ENCODE measurements at places on chromosomes 11 and 22.

DNA sequence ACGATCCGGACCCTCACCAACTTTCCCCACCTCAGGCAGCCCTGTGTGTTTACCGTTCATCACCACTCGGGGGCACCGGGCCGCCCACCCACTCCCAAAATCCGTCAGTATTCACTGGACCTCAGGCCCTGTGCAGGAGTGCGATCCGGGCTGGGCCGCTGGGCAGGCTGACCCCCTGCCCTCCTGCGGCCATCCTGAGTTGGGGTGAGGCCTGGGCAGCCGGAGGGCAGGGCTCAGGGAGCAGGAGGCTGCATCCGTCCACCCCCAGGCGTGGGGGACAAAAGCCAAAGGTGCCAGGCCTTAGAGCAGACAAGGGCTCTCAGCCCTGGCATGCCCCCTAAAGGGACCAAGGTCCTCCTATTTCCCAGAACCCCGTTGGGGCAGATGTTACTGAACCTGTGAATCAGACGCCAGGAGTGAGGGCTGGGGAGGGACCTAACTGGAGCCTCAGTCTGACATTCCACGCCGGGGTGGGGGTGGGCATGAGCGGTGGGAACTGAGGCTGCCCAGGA is 16.8 kb upstream of the TMEM191C start:
- no peak for DNase-seq

- DNase-seq, result no peak
Measured at GRCh38 chr11:119356349-119357031, 10.0 kb upstream of the MFRP start.

DNA sequence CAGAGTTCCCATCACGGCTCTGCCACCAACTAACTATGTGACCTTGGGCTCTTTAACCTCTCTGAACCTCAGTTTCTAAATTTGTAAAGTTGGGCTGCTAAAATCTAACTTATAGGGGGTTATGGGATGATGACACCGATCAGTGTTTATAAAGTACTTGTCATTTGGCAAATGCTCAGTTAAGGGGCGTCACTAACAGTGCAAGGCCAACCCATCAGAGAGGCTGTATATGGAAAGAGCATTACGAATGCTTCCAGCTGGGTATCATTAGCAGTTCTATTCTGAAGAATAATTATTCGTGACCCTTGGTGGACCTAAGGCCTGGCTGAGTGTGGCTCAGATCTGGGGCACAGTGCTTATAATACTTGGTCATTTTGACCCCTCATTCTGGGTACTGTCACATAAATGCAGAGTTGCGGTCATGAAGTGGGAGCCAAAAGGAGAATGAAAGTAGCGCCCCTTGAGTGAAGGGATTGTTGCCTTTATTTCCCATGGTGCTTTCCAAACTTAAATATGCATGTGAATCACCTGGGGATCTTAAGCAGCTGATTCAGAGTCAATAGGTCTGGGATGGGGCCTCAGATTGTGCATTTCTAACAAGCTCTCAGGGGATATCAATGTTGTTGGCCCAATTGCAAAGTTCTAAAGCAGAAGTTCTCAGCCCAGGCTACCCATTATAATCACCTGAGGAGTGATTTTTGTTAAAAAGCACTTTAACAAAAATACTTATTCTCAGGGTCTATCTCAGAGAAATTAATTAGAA is 115.8 kb downstream of the CSNK2A3 start:
- DNase-seq, result no peak

DNA sequence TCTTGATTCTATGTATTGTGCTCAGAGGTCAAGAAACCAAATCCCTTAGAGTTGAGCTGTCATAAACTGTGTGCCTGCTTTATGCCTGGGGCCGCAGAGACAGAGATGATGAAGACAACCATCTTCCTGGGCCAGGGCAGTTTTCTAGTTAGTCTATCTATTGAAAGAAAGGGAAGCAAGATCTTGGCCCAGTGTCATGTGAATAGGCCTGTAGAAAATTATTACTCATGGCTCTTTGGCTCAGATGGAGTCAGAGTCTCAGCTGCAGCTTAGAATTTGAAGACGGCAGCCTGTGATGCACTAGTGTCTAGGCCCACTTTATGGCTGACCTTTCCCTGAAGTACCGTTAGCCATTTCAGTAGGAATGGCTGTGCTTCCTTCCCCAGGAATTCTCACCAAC is 112.0 kb downstream of the DBX1 start:
- no peak for DNase-seq

- no peak for DNase-seq
Measured at GRCh38 chr22:26476705-26477340, 6.8 kb downstream of the HPS4 start.

DNA sequence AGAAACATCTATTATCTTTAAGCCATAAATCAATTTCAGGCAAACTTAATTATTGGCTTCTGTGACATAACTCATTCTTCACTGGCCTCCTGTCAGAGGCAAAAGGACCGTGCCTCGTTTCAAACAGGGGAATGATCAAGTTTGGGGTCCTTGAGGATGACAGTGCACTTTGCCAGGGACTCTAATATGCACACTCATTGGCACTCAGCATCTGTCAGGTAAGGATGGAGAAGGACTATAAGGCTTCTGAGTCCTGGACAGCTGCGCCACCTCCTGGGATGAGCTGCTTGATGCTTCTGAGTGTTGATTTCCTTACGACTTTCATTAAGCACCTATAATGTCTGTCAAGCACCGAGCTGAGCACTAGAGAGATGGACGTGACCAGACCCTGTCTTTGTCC is 20.2 kb downstream of the BPIFC start:
- DNase-seq, result no peak

GRCh38 chr11:117701781-117702180 is 95.2 kb downstream of the DSCAML1 start:
- no peak for DNase-seq

DNA sequence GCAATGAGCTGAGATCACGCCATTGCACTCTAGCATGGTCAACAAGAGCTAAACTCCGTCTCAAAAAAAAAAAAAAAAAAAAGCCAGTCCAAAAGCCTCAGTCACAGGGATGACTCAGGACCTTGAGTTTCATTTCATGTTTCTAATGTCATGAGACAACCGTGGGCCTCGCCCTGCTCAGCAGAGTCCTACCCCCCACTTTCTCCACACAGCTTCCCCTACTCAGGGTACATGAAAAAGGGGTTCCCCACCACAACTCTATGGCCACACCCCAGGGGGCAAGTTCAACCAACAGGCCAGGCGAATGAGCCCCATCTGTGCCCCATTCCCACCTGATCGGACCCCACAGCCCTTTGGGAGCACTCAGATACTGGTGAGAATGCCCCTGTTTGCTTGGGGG is 24.3 kb upstream of the ADA2 start:
- DNase-seq, result no peak

GRCh38 chr11:47589977-47590861 is 3.7 kb downstream of the FAM180B start:
- no peak for DNase-seq

GRCh38 chr11:8002676-8003075 is 15.5 kb downstream of the EIF3F start:
- DNase-seq, result no peak

- no peak for DNase-seq
Measured at GRCh38 chr11:117579161-117579560, 217.9 kb downstream of the DSCAML1 start.

GRCh38 chr11:59555601-59556114 is 44.3 kb downstream of the OR4D9 start:
- no peak for DNase-seq

GRCh38 chr22:45942344-45942743 is 34.6 kb downstream of the WNT7B start:
- DNase-seq, result no peak

- DNase-seq, result no peak
Measured at GRCh38 chr22:46031557-46031956, 54.6 kb upstream of the WNT7B start.

- no peak for DNase-seq
Measured at GRCh38 chr22:25770333-25770732, 28.3 kb downstream of the MYO18B start.

DNA sequence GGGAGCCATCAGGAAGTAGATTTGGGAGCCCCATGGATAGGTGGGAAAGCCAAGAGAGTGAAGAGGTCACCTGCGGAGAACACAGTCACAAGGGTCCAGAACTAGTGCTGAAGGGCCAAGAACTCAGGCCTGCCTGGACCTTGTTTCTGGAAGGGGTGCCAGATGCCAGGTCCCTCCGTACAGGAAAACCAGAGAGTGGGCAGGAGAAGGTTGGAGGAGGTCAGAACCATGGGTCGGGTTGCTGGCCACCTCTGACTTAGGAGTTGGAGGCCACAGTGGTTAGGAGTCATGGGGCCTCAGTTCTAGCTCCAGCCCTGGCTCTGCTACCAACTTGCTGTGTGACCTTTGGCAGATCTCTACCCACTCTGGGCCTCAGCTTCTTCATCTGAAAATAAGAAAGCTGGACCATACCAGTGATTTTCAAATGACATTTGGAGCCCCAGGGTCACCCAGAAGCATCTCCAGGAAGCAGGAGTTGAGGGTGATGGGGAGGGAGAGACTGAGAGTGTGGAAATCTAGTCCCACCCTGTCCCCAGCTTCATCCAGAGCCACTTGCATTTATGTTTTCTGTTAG is 20.8 kb upstream of the TUB start:
- no peak for DNase-seq

GRCh38 chr22:19226428-19226827 is 47.9 kb upstream of the SLC25A1 start:
- DNase-seq, result no peak

DNA sequence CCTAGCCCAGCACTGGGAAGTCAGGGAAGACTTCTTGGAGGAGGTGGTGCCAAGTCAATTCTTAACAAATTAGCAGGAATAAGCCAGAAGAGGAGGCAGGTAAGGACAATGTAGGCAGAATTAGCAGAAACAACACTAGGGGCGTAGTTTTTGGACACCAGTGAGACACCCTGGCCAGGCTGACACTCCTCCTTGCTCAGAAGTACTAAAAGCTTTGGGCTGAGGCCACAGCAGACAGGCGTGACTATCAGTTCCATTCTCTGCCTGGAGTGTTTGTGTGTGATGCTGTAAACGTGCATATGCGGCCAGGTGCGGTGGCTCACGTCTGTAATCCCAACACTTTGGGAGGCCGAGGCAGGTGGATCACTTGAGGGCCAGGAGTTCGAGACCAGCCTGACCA is 36.0 kb downstream of the PHF21B start:
- no peak for DNase-seq

DNA sequence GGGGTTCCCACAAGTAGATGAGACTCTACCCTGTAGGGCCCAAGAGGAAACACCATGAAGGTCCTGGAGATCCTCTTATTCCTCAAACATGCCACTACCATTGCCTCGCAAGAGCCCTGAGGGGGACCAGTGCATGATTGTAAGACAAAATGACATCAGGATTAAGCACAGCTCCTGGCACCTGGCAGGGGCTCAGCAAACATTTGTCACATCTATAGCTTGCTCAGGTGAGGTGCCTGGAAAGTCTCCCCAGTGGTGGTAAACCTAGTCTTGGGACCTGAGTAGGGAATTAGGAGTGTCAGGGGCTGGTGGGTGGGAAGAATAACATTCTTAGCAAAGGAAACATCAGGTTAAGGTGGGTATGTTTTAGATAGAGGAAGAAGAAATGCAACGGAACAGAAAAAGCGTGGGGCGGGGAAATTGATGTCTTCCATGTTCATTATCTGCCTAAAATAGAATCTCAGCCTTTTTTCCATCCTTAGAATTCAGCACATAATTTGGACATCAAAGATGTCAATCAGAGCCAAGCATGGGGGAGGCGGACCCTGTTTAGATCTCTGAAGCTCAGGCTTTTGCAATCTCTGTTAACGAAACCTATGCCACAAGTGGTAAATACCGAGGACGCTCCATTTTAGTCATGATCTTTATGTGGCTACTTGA is 924 bp downstream of the YPEL1 start:
- DNase-seq, result no peak

- DNase-seq, result no peak
Measured at GRCh38 chr11:2443881-2444820, at the start of gene TRPM5. Gene TRPM5 (minus strand): TSS chr11:2444514. CDS start chr11:2423036, 21,478 bp downstream.

- no peak for DNase-seq
Measured at GRCh38 chr11:130473795-130474377, 25.4 kb downstream of the ADAMTS15 start.

DNA sequence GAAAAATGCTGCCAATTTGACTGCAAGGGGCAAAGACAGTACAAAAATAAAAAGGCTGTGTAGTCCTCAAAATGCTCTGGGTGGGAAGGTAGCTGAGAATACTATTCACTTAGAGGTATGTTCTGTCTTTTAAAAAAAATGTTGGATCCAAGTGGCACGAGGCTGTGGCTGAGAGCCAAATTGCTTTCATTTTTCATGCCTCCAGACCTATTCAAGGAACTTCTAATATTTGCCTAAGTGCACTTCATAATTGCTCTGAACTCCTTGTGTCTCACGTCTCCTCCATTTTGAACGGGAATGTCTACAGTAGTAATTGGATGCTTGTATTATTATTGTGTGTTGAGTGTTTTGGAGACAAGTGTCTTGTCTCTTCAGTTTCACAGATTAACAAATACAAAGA is 19.1 kb upstream of the SLC22A25 start:
- DNase-seq, result no peak

GRCh38 chr11:33734441-33735270 is 1.6 kb downstream of the CD59 start:
- DNase-seq, result no peak

GRCh38 chr11:116691771-116692177 is 81.0 kb downstream of the BUD13 start:
- no peak for DNase-seq

DNA sequence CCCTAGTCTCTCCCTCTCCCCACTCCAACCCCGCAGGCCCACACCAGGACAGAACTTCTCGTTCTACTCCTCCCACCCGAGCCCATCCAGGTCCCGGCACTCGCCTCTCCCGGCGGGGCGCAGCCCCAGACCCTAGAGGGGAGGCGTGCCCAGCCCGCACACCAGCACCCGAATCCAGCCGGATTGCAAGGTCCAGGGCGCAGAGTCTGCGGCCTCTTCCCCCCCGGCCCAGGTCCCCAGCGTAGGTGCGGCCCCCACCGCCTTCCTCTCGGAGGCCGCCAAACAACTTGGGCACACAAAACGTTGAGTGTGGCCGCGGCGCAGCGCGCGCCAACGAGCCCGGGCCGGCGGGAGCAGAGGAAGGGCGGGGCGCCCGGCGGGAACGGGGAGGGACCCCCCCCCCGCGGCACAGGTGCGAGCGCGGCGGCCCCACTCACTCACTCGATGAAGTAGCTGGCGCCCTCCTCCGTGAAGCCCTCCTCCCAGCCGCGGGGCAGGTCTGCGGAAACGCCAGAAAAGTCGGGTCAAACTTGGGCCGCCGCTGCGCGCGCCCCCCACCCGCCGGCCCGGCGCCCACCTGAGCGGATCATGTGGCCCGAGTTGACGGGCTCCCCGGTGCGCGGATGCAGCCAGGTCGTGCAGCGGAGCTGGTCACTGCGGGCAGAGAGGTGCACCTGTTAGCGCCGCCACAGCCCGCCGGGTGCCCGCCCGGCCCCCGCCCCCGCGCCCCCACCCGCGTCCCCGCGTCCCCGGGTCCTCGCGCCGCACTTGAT is 480 bp downstream of the PLEKHA7 start:
- DNase-seq, result no peak
